ENCODE measurements at places on chromosomes 2 and 18. TPM values are rescaled to one million over a fixed set of nuclear protein-coding genes. Genes with fewer than 3 reads are reported as not detected.

HRH4 gene
- total RNA-seq, result 0.34 TPM

ALKAL2 gene
- not detected for total RNA-seq

CHRNG gene
- total RNA-seq, result not detected

LAMA3 gene
- total RNA-seq, result 0.19 TPM

DNAH7 gene
- not detected for total RNA-seq

SERPINB4 gene
- total RNA-seq, result not detected

UGT1A7 gene
- total RNA-seq, result not detected

TSPYL6 gene
- total RNA-seq, result not detected

RBM43 gene
- 16.0 TPM for total RNA-seq

PRSS56 gene
- not detected for total RNA-seq

C1QL2 gene
- total RNA-seq, result not detected

LTBP1 gene
- total RNA-seq, result not detected

FKBP7 gene
- 0.55 TPM for total RNA-seq

COL4A4 gene
- total RNA-seq, result not detected

TTLL4 gene
- 7.3 TPM for total RNA-seq

ARHGEF4 gene
- 3.6 TPM for total RNA-seq

DNAJC10 gene
- 34.1 TPM for total RNA-seq

AGXT gene
- not detected for total RNA-seq

TEKT4 gene
- not detected for total RNA-seq

COL5A2 gene
- total RNA-seq, result 0.25 TPM

ANKRD29 gene
- 0.28 TPM for total RNA-seq

MAP4K3 gene
- total RNA-seq, result 22.5 TPM

Measured in CD4-positive, alpha-beta T cell (primary cell).